ENCODE measurements at places on chromosomes 5 and 9. TPM values are rescaled to one million over a fixed set of nuclear protein-coding genes. Genes with fewer than 3 reads are reported as not detected.

Gene LHX3
- total RNA-seq: not detected

Gene SPATA31D4
- total RNA-seq: not detected

Gene RANBP17
- total RNA-seq: not detected

Gene BTNL9
- not detected for total RNA-seq

Gene SLCO4C1
- total RNA-seq: 2.0 TPM

Gene MCC
- 3.2 TPM for total RNA-seq

Gene GRM6
- not detected for total RNA-seq

Gene PPP3R2
- total RNA-seq: not detected

Gene NCBP1
- total RNA-seq: 44.0 TPM

Gene HAVCR1
- total RNA-seq: 1.7 TPM

Gene ZDHHC11B
- 0.09 TPM for total RNA-seq

Gene SLC36A2
- not detected for total RNA-seq

Gene PLEKHG4B
- total RNA-seq: not detected

Gene TIGD6
- total RNA-seq: 1.2 TPM

Gene CCDC112
- total RNA-seq: 1.2 TPM

Gene FST
- not detected for total RNA-seq

Gene TEK
- not detected for total RNA-seq

Gene RAI14
- 1.2 TPM for total RNA-seq

Gene AIF1L
- total RNA-seq: 0.32 TPM

Gene NSMF
- 50.6 TPM for total RNA-seq

Gene FGF10
- total RNA-seq: not detected

Gene IFNA13
- not detected for total RNA-seq

Gene ADAMTS6
- 2.0 TPM for total RNA-seq

Gene HTR1A
- not detected for total RNA-seq

Gene FAM169A
- 1.8 TPM for total RNA-seq

Gene CYSRT1
- 0.23 TPM for total RNA-seq

Gene CNTNAP3B
- not detected for total RNA-seq

Gene MARCOL
- not detected for total RNA-seq

Gene PTGS1
- 0.43 TPM for total RNA-seq

Gene CWC27
- 29.3 TPM for total RNA-seq

Gene FNIP1
- 24.0 TPM for total RNA-seq

Gene PCDHA9
- total RNA-seq: not detected
